ENCODE measurements at places on chromosomes 7 and 10.

DNA sequence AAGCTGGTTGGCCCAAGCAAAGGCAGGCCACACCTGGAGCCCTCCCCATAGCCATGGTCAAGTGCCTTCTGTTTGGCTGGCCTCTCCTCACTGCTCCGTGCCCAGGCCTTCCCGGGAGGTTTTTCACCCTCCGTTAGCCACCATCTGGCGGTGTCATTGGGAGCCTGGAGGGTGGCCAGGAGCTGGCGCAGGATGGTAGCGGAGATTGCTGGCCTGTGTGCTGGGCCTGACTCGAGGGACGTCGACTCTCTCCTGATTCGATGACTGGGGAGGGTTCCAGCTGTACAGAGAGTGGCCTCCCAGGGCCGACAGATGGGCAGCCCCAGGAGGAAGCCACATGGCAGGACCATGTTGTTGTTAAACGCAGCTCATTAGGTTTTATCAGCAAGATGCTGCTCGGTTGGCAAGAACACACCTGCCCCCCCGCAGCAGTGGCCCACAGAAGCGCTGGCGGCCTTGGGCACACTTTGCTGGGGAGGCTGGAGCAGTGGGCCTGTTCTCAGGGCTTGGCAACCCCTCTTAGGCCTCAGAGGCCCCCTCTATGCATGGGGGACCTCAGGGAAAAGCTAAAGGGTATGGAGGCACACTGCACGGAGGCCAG is 64.0 kb upstream of the CACUL1 start:
- DNase-seq = no peak

DNA sequence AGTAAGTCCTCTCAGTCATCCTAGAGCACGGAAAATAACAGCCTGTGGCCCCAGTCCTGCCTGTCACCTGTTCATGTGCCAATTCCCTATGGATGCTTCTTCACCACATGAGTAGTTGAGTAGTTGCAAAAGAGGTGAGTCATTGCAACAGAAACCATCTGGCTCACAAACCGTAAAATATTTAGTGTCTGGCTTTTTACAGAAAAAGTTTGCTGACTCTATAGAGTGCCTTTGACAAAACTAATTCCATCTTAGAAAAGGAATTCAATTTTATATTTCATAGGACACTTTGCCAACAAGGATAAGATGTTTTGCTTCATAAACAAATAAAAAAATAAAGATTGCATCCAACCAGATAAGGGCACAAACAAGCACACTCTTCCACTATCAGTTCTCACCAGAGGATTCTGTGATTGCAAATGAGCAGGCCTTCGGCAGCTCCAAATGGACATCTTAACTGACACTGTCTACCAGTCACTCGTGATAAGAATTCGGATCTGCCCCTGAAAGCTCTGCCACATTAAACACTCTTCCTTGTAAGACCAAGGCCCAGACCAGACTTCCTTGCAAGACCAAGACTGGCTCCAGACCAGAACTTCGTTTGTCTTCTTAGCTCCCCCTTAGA is 242.7 kb upstream of the SEMA3C start:
- no peak for DNase-seq

GRCh38 chr7:13908667-13909397 is 80.6 kb downstream of the ETV1 start:
- no peak for DNase-seq

- no peak for DNase-seq
Observed at GRCh38 chr7:98133621-98134303, 27.1 kb downstream of the LMTK2 start.

DNA sequence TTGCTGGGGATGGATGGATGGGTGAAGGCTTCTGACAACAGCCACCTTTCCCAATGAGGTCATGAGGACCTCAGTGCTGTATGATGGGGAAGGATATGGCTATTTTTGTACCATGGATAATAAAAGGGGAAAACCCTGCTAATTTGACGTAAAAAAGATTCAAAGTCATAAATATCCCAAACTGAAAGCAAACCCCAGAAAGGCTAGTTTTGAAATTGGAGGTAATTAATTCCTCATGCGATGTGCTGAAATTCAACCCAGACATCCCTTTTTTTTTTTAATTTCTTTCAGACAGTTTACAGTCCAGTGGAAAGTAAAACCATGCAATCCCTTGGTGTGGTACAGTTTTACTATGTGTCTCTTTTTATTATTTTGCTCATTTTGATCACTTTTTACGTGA is 254.5 kb upstream of the BMPER start:
- DNase-seq = no peak

DNA sequence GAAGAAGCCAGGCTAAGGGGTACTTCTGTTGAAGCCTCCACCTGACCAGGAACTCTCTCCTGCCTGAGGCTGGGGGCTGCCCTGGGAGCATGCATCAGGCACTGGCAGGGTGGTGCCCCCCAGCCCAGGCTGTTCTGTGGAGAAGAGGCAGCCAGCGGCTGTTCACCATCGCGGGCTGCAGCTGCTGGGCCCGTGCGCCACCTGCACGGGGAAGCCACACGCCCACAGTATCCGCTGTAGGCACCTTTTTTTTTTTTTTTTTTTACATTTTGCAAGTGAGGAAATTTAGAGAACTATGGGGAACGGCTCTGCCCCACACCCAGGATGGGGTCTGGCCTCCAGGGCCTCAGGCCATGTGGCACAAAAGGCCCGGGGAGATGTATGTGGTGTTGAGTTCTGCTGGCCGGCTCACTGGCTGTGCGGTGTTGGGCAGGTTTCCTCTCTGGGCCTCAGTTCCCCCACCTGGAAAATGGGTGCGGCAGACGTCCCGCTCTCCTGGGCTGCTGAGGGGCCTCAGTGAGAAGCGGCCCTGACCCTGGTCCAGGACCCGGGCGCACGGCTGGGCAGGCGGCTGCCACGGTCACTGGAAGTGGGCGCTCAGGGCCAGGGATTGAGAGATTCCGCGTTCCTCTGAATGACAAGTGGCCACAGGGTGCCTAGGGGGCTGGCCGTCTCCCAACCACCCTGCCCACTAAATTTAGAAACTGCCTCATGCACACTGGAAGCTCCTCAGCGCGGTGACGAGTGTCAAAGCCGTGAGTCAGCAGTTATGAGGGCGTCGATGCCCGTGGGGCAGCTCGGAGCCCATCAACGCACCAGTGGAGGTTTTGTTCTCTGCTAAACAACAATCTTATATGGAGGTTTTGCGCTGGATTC is 8.8 kb upstream of the INTS1 start:
- DNase-seq = no peak

DNA sequence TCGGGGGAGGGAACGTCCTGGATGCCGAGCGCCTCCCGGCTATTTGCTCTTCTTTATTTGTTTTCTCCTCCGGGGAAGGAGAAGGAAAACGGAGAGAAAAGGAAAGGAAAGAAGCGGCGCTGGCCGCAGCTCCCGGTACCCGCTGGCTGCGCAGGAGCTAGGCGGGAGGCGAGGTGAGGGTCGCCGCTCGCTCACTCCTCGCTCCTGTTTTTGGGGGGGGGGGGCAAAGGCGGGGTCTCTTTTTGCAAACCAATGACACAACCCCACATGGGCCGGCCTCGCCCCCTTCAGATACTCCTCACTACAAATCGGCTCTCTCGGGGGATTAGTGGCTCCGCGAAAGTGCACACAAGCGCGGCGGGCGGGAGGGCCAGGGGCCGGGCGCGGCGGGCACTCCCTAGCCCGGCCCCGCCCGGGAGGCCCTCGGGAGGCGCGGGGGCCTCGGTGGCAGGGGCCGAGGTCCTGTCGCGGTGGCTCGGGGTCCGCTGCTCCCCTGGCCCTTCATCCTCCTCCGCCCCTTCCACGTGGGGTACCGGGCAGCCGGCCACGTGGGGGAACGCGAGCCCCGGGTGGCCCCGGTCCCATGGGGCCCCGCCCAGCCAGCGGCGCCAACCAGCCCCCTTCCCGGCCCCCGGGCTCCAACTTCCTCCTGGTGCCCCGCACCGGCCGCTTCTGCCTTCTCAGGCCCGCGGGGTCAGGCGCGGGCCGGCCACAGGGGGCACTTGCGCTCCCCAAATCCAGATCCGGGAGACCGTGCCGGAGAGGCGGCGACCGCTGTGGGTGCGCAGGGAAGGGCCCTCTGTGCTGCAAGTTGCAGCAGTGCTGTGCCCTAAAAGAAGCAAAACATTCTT is 718 bp upstream of the CTBP2 start:
- DNase-seq = no peak

GRCh38 chr7:2009541-2010001 is 223.2 kb downstream of the MAD1L1 start:
- DNase-seq = no peak

DNA sequence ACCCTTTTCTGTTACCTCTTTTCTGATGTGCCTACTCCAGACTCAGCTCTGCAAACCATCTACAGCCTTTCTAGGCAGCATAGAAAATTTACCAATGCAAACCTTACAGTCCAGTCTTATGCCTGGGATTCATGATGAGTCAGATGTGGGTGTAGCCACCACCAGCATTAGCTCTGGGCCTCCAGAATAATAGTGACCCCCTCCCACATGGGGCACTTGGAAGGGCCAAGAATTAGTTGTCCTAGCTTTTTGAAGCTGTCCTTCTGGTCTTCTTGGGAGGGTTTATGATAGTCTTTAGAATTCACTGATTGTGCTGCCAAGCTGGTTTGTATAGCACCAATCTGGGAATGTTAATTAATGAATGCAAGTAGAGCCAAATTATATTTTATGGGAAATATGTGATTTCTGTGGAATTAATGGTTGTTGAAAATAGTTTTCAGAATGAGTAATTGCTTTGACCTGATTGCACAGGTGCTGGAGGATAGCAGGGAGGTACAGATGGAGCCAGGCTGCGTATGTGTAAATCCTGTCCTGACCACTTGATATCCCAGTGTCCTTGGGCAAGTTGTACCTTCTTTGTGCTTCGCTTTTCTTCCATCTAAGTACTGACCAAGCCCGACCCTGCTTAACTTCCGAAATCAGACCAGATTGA is 94.8 kb downstream of the CPED1 start:
- DNase-seq = no peak

DNA sequence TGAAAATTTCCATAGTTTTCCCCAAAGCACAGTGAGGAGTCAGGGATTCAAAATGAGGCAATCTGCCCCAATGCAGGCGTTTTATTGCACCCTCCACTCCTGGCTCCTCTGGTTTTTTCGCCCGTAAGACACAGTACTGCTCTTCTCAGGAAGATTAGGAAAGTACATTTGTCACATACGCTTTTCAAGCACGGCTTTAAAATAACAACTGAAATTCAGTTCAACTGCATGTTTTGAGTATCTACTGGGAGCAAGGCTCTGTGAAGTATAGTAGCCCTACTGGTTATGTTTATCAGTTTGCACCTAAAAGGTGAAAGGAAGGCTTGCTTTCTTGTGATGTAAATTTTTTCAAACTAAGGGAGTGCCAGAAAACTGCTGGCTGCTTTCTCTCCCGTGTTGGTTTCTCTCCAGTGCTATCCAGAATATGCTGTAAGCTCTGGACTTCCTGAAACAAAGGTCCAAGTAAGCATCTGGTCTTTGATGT is 1.9 kb upstream of the SGMS1 start:
- DNase-seq = no peak

- DNase-seq = no peak
Observed at GRCh38 chr7:55533729-55534080, 38.6 kb downstream of the VOPP1 start.

DNA sequence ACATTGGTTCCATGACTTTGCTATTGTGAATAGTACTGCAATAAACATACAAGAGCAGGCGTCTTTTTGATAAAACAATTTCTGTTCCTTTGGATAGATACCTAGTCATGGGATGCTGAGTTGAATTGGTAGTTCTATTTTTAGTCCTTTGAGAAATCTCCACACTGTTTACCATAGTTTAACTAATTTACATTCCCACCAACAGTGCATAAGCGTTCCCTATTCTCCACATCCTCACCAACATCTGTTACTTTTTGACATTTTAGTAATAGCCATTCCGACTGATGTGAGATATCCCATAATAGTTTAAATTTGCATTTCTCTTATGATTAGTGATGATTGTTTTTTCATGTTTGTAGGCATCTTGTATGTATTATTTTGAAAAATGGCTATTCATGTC is 707.0 kb downstream of the SORCS1 start:
- DNase-seq = no peak

GRCh38 chr10:129866894-129867293 is 97.2 kb downstream of the EBF3 start:
- no peak for DNase-seq
